ENCODE measurements at places on chromosomes 4 and X.

- DNase-seq, result peak; percentile 35
Observed at GRCh38 chrX:41302370-41302769, 31.6 kb upstream of the DDX3X start.

- no peak for DNase-seq
Observed at GRCh38 chr4:153905231-153905630, 116.3 kb upstream of the SFRP2 start.

GRCh38 chr4:187602339-187603092, 393.1 kb upstream of the ZFP42 start:
- DNase-seq, result no peak

- no peak for DNase-seq
Observed at GRCh38 chr4:63218856-63219255, 1190.4 kb downstream of the TECRL start.

DNA sequence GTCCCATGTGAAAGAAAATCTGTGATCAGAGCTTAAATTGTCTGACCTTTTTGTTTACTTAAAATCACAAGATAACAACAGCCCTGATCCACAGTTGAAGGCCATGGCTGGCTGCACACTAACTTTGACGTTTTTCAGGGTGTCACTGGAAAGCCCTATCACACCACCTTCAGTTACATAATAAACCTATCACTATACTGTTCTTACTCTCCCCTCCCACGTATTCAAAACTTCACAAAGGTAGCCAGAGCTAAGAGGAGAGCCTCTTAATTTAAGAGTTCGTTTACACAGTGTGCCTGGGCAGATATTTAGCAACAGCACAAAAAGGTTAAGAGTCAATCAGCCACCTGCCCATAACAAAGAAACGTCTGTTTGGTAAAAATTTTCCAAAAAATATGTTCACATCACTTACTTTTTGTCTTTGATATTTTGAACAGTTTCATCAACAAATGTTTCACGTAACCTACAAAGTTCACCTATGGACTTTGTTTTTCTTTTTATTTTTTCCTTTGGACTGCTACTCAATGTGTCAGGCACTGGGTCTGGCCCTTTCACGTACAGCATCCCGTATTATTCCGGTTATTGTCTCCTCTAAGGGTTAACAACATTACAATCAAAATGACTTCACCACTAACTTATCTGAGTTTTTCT, 25.0 kb downstream of the RFC1 start:
- no peak for DNase-seq

DNA sequence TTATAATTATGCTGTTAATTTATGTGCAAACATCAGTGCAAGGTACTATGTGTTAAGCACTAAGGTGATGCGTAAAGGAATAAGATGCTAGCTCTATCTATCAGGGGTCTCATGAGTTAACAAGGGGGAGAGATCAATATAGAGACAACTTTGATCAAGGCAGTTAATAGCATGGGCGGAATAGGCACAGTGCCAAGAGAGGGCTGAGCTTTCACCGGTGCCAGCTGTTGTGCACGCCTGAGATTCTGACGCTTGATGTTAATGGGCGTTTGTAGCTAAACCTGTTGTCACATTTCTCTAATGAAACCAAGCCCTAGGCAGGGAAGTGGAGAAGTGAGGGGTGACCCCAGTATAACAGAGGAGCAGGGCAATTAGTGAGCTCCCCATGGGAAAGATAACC, 86.0 kb upstream of the NMU start:
- DNase-seq, result peak; percentile 21

DNA sequence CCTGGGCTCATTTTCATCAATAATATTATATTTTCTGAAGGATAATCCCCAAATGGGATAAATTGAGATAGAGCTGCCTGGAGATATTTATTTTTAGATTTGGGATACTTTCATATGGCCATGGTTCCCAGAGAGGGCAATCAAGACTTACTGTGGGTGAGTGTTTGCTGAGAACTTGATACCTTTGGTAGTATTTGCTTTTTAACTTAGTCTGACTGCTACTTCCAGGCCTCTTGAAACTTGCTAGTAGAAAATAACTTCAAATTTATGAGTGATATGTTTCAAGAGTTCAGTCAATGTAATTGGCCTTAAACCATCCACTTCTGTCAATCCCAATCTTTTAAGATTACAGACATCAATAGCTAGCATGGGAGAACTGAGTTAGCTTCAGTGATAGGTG, 181.6 kb upstream of the POU3F4 start:
- no peak for DNase-seq

GRCh38 chrX:28586981-28587551, at the start of gene IL1RAPL1:
TSS of gene IL1RAPL1 (plus strand) at chrX:28587446.
- no peak for DNase-seq

DNA sequence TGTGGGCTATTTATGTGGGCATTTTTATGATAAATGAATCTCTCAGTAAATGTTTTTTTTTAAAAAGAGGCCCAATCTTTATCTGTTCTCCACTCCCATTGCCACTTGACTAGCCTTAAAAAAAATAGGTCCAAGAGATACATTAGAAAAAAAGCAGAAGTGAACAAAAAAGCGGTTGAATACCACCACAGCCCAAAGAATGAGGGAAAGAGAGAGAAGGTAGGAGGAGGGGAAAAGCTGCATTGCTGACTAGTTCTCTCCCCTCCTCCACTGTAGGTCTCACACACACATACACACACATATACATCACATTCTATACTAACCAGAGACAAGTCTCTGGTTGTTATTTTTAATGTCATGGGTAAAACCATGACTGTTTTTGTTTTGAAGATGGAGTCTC, 95.8 kb upstream of the IL13RA1 start:
- no peak for DNase-seq

- DNase-seq, result no peak
Observed at GRCh38 chr4:36997727-36998126, 246.8 kb upstream of the NWD2 start.

Data from NCI-H1105 treated with DMSO at 0.1 percent for 48 hours (cell line).